ENCODE measurements at places on chromosomes 16 and 17. TPM values are rescaled to one million over a fixed set of nuclear protein-coding genes. Genes with fewer than 3 reads are reported as not detected.

RNU2-1 gene
- 10,281 TPM for total RNA-seq

ATXN7L3 gene
- 57.1 TPM for total RNA-seq

HLF gene
- 37.9 TPM for total RNA-seq

SOX8 gene
- total RNA-seq, result 1.7 TPM

RNF222 gene
- total RNA-seq, result not detected

WFDC1 gene
- total RNA-seq, result 2.3 TPM

KRTAP4-6 gene
- not detected for total RNA-seq

HSPB9 gene
- total RNA-seq, result not detected

CACNG1 gene
- not detected for total RNA-seq

TLCD3B gene
- not detected for total RNA-seq

SHISA6 gene
- total RNA-seq, result not detected

DHRS7C gene
- not detected for total RNA-seq

SYNGR2 gene
- 144 TPM for total RNA-seq

CDRT15 gene
- total RNA-seq, result not detected

NTN1 gene
- total RNA-seq, result 0.23 TPM

FOXJ1 gene
- 0.13 TPM for total RNA-seq

SDR42E1 gene
- 3.6 TPM for total RNA-seq

HS3ST3A1 gene
- total RNA-seq, result 25.9 TPM

PRKCB gene
- 188 TPM for total RNA-seq

KRT12 gene
- not detected for total RNA-seq

MRPL12 gene
- total RNA-seq, result 68.5 TPM

RRAD gene
- 0.52 TPM for total RNA-seq

NRN1L gene
- 6.2 TPM for total RNA-seq

SALL1 gene
- total RNA-seq, result not detected

CES1 gene
- 17.9 TPM for total RNA-seq

KRTAP4-3 gene
- total RNA-seq, result not detected

SLC16A11 gene
- total RNA-seq, result 3.6 TPM

STAC2 gene
- total RNA-seq, result not detected

TMEM256 gene
- 39.1 TPM for total RNA-seq

DNASE1L2 gene
- 1.7 TPM for total RNA-seq
